ENCODE measurements at places on chromosomes 11 and 22.
A peak's percentile ranks its signal among the peaks of the same experiment; 100 is the strongest.

DNA sequence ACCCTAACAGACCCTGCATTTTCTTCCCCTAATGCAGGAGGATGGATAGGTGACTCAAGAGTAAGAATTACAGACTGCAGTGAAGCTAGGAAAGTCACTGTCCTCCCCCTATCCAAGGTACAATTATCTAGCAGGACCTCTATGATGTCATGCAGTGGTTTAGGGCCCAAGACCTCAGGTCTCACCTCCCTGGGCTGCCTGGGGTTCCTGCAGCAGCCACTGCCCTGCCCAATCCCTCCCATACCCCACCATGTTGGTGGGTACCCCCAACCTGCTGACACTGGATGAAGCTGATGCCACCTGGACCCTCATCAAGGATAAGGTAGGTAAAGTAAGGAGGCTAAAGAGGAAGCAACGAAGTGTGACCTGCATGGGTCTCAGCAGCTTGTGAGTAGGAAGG lies at the start of gene C11orf42:
Gene C11orf42 (plus strand): TSS at position 192 of the 400 bp plus-strand sequence. CDS start 59 bp downstream, at position 251.
- no peak for DNase-seq

GRCh38 chr22:49307870-49308269 lies 519.8 kb downstream of the BRD1 start:
- DNase-seq, result no peak

DNA sequence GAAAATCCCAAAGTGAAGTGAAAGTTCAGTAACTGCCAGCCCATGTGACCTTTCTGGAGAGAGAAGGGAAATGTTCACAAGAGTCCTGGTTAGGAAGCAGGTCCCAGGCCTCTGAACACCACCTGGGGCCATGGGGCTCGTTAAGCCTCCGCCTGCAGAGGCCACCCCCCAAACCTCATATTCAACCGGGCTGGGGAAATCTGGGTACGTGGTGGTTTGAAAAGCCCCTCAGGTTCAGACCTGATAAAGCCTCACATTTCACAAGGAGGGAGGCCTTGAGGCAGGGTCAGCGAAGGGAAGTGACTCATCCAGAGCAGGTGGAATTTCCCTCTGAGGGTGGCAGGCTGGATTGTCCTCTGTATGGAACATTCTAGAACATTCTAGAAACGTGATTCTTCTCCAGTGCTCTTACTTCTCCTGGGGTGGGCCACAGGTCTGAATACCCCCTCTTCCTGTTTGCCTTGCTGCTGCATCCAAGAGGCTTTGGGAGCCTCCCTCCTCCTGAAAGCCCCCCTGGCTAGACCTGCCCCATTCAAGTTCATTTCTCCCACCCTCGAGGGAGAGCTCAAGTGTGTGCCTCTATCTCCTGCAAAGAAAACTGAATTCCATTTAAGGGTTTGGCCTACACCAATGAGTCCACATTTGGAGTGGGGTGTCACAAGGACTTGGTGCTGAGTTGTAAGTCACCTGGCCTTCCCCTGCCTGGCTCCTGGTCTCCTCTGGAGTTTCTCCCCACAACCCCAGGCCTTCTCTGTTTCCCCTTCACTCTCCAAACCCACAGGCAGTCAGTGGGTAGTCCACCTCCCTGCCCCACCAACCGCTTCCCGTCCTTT lies 6.3 kb downstream of the FXYD2 start:
- DNase-seq, result peak; percentile 93

GRCh38 chr11:95547976-95548375 lies 241.6 kb downstream of the FAM76B start:
- no peak for DNase-seq

- DNase-seq, result no peak
These were observed 600 bp upstream of the RAB6A start for GRCh38 chr11:73761403-73761945.

- DNase-seq, result no peak
These were observed 12.5 kb downstream of the FEZ1 start for GRCh38 chr11:125483592-125483991.

GRCh38 chr11:94111660-94112059 lies 17.0 kb upstream of the PANX1 start:
- no peak for DNase-seq

- DNase-seq, result no peak
These were observed 10.7 kb downstream of the TUB start for GRCh38 chr11:8091721-8092120.

- no peak for DNase-seq
These were observed 17.0 kb downstream of the PDGFD start for GRCh38 chr11:104146943-104147342.

DNA sequence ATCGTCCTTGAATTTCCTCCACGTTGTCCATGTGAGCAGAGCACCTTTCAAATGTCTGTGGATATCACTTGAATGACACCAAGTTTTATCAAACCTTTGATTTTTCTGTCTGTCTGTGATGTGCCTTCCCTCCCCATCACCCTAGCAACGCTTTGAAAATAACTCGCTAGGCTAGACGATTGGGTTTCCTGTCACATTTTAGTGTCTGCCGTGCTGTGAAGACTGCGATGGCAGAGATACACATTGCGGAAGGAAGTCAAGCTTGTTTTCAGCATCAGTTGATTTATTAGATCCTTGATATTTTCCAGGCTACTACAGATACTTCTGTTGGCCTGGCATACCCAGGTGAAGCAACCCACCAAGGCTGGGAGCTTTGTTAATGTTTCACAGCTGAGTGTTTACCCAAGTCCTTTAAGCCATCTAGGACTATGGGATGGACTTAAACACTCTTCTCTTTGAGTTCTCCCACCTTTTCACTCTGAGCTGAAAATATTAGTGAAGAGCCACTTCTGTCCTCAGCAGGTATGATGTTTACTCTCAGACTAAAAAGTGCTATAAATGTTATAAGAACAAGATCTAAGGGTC lies 93.6 kb upstream of the CD44 start:
- peak; percentile 26 for DNase-seq

DNA sequence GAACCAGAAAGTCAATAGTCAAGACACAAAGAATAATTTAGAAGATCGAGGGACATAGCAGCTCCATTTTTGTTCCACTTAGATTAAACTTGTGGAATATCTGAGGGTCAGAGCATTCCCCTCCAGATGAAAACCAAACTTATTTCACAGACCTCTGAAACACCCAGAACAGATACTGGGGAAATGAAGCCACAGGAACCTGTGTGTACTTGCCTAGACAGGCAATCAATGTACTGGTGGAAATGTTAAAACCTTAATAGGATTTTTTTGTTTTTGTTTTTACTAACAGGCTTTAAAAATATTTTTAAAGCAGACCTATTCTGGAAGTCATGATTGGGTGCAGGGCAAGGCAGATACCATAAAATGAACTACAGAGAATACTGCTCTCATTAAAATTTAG lies 4.1 kb upstream of the FAR1 start:
- no peak for DNase-seq

GRCh38 chr11:58730507-58731089 lies 1.1 kb downstream of the GLYAT start:
- peak; percentile 45 for DNase-seq

DNA sequence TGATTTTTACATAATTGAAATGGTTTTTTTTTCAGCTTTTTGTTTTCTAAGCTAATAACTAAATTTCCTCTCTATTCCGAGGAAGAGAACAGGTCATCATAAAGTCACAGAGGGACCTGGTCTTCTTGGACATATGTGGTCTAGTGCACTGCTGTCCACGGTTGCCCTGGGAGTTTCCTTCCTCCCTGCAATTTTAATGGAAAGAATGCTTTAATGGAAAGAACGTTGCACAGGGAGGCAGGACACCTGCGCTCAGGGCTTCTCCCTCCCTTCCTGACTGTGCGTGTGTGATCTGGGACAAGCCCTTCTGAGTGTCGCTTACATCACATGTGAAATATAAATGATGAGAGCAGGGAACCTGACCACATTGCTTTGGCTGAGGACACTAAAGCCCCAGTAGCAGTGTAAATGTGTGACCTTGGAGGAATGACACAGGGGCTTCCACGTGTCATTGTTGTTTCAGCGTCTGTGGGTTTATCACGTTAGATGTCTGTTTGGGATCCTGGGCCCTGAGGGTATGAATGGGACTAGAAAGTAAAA lies 93.2 kb downstream of the AMOTL1 start:
- no peak for DNase-seq

DNA sequence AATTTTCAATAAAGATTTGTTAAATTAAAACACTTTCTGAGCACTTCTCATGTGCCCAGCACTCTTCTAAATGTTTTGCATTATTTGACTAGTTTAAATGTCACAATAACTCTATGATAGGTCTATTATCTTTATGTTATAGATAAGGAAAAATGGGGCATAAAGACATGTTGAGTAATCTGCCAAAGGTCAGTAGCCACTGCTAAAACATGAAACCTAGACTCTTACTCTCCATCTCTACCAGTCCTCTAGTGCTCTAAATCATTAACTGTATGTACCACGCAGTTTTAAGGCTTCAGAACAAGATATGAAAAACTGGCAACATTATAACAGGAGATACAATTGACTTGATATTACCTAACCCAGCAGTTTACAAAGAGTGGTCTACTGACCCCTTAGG lies 6.9 kb downstream of the RAB6A start:
- no peak for DNase-seq

DNA sequence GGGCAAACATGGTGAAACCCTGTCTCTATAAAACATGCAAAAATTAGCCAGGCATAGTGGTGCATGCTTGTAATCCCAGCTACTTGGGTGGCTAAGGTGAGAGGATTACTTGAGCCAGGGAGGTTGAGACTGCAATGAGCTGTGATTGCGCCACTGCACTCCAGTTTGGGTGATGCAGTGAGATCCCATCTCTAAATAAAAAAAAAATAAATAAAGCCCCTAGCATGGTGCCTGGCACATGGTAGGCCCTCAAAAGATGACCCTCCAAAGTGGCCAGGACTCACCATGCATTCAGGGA lies 74.6 kb downstream of the PTPRJ start:
- DNase-seq, result no peak

DNA sequence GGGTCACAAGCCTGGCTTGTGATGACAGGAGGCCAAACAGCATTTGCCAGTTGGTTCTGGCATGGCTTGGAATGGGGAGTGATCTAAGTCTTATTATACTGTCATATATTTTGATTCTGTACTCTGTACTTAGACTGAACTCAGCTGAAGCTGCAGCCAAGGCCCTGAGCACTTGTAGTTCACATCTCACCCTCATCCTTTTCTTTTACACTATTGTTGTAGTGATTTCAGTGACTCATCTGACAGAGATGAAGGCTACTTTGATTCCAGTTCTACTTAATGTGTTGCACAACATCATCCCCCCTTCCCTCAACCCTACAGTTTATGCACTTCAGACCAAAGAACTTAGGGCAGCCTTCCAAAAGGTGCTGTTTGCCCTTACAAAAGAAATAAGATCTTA lies 843 bp downstream of the OR56B1 start:
- peak; percentile 23 for DNase-seq
